ENCODE measurements at places on chromosomes 4 and X.

- DNase-seq: no peak
Measured at GRCh38 chr4:118942465-118942864, 53.8 kb downstream of the SYNPO2 start.

- DNase-seq: no peak
Measured at GRCh38 chrX:9724711-9725110, 40.9 kb downstream of the GPR143 start.

DNA sequence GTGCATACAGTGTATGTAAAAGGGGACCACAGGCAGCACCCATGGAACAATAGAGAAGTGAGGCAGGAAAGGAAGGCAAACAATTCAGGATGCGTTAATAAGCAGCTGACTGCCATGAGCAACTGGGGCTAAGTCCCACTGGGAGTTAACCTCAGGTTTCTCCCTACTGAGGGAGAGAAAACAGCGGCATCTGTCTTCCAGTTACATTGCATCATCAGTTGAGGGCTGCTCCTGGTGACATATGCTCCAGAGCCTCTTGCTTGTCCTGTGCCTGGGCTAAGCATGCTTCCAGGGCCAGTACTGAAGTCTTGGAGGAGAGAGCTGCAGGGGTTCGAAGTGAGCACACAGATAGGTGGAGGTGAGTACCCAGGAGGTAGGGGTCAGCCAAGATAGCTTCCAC, 24.3 kb downstream of the RAI2 start:
- DNase-seq: no peak

DNA sequence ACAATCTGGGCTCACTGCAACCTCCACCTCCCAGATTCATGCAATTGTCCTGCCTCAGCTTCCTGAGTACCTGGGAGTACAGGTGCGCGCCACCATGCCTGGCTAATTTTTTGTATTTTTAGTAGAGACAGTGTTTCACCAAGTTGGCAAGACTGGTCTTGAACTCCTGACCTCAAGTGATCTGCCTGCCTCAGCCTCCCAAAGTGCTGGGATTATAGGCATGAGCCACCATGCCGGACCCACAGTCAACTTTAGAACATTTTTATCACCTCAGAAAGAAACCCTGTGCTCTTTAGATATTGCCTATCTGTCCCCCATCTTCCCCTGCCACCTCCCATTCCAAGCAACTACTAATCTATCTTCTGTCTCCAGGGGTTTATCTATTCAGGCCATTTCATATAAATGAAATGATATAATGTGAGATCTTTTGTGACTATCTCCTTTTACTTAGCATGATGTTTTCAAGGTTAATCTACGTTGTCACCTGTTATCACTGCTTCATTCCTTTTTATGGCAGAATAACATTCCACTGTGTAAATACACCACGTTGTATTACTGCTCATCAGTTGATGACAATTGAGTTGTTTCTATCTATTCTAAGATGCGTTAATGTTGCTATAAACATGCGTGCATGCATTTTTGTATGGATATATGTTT, 44.3 kb upstream of the GALNT7 start:
- no peak for DNase-seq

- DNase-seq: no peak
Measured at GRCh38 chr4:73732759-73733431, 7.5 kb upstream of the CXCL8 start.

- no peak for DNase-seq
Measured at GRCh38 chr4:10417740-10418139, 39.5 kb downstream of the ZNF518B start.

DNA sequence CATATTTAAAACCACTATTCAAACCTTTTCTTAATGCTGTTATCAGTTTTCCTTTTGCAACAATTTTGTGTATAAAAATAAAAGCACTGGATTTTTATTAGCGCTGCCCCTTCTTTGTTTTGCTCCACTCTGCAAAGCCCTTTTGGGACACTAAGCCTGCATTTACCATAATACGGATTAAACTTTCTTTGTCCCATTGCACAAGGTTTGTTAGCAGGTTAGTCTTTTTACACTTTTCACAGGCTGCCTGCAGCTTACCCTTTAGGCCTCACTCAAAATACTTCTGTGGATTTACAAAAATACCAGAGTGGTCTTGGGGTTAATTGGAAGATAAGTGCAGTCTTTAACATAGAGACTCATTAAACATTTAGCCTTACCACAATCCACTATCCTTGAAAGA, 35.7 kb upstream of the MAB21L2 start:
- DNase-seq: no peak

GRCh38 chr4:3203971-3204431, 45.0 kb upstream of the MSANTD1 start:
- no peak for DNase-seq

GRCh38 chr4:66558651-66559050, 888.4 kb upstream of the EPHA5 start:
- DNase-seq: no peak

DNA sequence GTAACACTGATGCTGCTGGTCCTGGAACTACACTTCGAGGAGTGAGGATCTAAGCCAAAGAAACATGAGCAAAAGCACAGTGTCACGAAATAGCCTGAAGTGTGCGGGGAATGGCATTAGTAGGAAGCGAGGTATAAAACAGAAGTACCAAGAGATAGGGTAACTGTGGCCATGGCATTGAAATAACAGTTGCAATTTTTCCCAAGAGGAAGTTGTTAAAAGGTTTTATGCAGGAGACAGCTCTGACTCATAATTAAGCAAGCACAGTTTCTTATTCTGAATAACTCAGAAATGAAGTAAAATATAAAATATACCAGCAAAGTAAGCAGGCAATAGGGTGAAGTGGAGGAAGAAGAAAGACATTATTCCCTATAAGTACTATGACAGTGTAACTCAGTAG, 90.3 kb upstream of the TMEM150C start:
- no peak for DNase-seq

GRCh38 chr4:119314356-119314755, 7.6 kb downstream of the FABP2 start:
- no peak for DNase-seq

All from neural crest cell (in vitro differentiated cells).